ENCODE measurements at places on chromosomes 16 and 17.
A peak's percentile ranks its signal among the peaks of the same experiment; 100 is the strongest.

- DNase-seq = peak; percentile 11
These were observed 2.7 kb downstream of the KRT36 start for GRCh38 chr17:41486809-41487530.

DNA sequence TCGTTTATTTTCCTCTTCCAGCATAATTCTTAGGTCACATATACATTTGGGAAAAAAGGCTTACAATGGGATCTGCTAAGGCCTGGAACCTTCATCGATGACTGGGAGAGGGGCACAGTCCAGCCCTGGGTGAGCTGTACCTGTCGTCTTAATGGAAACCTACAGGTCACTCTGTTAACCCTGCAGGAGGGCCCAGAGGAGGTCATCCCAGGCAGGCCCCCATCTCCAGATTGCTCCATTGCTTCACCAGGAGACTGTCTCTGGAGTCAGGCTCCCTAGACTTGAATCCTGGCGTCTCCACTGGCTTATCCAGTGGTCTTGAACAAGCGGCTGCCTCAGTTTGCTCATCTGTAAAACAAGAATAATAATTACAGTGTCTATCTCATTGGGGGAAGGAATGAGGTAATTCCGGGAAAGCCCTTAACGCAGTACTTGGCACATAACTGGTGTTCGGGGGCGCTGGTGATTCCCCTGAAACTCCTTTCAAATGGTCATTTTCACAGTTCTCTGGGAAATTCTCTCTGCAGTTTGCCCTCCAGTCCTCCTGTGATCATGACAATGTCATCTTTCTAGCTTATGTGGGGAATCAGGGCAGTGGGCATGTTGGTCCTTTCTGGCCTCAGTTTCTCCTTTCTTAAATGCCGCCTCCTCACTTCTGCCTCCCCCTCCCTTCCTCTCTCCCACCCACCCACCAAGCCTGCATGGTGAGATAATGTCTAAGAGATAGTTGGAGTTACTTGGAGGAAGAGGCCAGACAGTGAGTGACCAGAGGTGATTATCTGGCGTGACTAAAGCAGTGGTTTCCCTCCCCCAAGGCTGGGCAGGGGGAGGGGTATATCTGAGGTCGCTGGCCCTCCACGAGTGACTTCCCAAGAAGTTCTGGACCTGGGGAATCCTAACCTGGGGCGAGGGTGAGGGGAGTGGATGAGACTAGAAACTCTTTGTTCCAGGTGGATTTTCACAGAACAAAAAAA is 31.3 kb upstream of the TAC4 start:
- no peak for DNase-seq

- no peak for DNase-seq
These were observed 417.8 kb upstream of the CCL2 start for GRCh38 chr17:33837281-33837680.

DNA sequence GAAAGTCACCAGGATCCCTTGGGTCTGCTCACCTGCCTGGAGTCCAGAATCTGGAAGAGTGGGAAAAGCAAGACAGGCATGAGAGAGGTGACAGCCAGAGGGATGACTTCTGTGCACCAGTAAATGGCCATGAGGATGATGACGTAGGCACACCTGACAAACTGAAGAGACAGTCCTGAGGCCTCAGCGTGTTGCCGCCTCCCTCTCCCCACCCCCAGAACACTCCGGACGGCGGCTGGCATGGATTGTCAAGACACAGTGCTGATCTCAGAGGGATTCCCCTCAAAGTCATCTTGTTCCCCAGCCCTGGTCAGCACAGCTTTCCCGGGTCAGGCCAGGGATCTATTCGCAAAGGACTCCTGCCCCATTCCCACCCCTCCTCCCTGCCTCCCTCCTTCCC is 6.2 kb downstream of the SLC13A5 start:
- no peak for DNase-seq

- DNase-seq = no peak
These were observed 40.3 kb upstream of the KIFC3 start for GRCh38 chr16:57842601-57843000.

GRCh38 chr17:7004398-7005253 is 7.8 kb upstream of the RNASEK start:
- DNase-seq = no peak

DNA sequence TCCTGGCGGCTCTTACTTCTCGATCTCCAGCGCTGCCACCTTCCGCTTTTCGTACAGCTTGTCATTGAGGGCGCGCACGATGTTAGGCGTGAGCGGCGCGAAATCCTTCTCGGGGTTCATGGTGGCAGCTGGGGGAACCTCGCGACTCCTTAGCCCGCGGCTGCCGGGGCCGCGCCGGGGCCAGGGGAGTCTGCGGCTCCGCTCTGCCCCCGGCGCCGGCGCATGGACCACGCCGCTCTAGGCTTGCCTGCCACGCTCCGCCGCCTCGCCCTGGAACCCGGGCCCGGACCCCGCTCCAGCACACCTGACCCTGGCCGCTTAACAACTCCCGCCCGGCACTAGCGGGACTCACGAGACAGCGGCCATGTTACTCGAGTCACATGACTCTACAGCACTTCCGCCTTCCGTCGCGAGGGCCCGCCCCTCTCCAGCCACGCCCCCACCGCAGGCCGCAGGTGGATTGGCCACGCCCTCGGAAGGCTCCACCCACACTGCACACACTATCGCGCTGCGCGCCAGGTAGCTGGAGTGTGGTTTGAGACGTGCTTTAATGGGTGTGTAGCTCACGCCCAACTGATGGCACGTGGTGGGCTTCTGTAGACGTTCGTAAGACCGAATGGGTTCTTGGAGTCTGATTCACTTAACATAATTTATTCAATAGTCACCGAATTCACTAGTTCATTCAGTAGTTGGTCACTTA is at the start of gene VAC14:
Gene VAC14 (minus strand): TSS at position 378 of the 700 bp plus-strand sequence. CDS start 258 bp downstream, at position 120.
- peak; percentile 84 for DNase-seq

DNA sequence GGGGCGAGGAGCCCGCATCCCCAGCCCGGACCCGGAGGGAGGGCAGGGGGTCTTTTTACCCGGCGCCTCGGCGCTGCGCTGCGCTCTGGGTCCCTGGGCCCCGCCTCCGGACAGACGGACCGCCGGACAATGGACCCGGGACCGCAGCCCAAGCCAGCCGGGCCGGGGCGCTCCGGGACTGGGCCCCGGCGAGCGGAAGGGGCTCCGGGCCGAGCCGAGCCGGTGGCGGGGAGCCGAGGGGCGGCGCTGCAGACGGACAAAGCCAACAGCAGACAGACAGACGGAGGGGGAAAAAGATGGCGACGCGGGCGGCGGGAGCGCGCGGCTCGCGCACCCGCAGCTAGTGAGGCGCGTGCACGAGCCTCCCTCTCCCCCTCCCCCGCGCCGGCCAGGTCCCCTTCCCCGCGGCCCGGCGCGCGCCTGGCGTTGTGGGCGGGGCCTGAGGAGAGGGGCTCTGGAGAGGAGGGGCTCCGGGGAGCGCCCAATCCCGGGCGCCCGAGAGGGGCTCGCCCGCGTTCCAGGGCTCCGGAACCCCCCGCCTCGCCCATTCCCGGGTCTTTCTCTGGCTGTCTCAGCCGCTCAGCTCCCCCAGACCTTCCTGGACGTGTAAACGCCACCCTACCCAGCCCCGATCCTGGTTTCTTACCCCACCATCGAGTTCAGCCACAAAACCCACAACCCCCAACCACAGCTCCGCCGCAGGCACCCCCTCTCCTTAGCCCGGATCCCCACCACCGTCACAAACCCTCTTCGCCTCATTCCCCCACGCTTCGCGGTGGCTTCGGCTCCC is at the start of gene ZNF821:
Gene ZNF821 (minus strand): TSS at position 334 of the 790 bp plus-strand sequence. CDS start 4,236 bp downstream, outside the sequence.
- peak; percentile 93 for DNase-seq

GRCh38 chr16:83947642-83948234 is 5.3 kb upstream of the OSGIN1 start:
- no peak for DNase-seq

- no peak for DNase-seq
These were observed 5.9 kb upstream of the CAPN15 start for GRCh38 chr16:521381-522210.

DNA sequence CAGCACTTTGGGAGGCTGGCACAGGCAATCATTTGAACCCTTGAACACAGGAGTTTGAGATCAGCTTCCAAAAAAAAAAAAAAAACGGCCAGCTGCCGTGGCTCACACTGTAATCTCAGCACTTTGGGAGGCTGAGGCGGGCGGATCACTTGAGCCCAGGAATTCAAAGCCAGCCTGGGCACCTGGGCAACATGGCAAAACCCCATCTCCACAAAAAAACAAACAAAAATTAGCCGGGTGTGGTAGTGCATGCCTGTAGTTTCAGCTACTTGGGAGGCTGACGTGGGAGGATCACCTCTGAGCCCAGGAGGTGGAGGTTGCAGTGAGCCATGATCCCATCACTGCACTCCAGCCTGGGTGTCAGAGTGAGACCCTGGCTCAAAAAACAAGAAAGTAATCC is 39.0 kb downstream of the GRB2 start:
- DNase-seq = no peak

GRCh38 chr16:86925067-86925791 is 346.9 kb downstream of the FOXL1 start:
- no peak for DNase-seq

GRCh38 chr16:11484691-11485258 is 101.9 kb downstream of the LITAF start:
- no peak for DNase-seq

DNA sequence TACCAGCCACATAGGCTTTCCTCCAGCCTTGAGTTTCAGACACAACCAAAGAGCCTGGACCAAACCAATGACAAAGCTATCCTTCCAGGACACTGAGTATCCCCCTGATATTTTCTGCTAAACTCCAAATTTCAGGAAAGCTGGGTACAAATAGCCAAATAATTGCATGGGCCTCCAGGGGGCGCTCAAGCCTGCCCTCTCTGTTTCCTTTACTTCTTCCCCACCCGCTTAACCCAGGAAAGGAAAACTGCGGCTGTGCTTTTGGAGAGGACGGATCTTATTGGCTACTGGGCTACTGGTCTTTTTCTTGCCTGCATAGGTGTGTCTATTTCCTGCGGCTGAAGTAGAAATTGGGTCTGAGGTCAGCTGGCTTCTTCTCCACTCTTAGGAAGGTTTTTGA is 30.1 kb downstream of the GNGT2 start:
- DNase-seq = peak; percentile 21

- no peak for DNase-seq
These were observed 376.4 kb downstream of the SLC39A11 start for GRCh38 chr17:72715906-72716572.

DNA sequence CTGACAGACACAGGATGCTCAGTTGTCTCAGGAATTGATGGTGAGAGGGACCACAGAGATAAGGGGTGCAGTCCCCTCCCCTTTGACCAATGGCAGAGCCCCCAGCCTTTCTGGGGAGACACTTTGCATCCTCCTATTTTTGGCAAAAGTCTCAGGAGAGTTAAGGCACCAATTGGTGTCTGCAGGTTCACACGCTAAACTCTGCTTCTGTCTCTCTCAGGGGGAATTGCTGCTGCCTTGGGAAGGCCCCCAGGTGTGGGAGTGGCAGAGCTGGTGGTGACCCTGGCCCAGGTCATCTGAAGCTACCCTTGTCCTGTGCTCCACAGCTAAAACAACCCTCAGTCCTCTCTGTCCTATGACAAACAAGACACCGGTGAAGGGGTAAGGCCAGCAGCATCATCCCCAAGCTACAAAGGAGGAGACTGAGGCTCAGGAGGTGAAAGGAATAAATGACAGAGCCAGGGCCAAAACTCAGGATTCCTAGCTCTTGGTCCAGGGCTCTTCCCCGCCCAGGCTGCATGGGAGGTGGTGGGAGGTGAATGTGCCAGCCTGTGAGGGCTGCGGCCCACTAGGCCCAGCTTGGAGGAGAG is 20.3 kb downstream of the OSBPL7 start:
- no peak for DNase-seq

DNA sequence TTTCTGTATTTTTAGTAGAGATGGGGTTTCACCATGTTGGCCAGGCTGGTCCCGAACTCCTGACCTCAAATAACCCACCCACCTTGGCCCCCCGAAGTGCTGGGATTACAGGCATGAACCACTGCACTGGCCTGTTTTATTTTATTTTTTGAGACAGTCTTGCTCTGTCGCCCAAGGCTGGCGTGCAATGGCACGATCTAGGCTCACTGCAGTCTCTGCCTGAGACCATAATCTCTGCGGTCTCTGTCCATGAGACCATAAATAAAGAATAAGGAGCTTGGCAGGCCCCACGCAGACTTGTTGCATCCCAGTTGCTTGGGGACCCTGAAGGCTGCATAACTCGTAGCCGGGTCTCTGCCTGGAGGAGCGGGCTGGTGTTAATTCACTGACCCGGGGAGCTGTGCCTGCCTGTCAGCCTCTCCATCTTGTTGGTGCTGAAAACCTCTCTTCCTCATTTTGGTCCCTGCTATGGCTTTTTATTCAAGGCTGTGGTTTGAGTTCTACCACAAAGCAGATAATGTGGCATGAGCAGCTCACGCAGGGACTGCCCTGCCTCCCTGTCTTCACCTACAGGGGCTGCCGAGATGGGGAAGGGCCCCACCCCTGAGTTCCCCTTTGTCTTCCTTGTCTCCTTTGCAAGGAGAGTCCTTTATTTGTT is 82.1 kb downstream of the MSI2 start:
- no peak for DNase-seq

GRCh38 chr16:20383106-20384029 is 21.2 kb downstream of the PDILT start:
- DNase-seq = peak; percentile 72

DNA sequence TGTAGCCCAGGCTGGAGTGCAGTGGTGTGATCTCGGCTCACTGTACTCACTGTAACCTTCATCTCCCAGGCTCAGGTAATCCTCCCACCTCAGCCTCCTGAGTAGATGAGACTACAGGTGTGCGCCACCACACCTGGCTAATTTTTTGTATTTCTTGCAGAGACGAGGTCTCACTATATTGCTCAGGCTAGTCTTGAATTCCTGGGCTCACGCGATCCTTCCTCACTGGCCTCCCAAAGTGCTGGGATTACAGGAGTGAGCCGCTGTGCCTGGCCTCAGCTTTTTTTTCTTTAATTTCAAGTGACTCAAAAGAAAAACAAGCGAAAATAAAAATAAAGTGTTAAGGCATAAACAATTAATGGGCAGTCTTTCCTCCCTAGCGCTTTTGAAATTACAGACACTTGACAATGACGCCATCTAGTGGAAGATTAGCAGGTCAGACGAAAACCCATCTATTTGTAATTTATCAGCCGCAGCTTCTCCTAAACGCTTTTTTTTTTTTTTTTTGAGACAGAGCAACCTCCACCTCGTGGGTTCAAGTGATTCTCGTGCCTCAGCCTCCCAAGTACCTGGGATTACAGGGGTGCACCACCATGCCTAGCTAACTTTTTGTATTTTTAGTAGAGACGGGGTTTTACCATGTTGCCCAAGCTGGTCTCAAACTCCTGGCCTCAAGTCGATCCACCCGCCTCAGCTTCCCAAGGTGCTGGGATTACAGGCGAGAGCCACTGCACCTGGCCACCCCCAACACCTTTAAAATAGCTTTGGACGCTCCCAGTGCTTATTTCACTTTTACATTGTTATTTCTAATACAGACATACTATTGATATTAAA is 28.1 kb upstream of the PECAM1 start:
- DNase-seq = peak; percentile 51

All from neuronal stem cell (in vitro differentiated cells).